ENCODE measurements at places on chromosomes 13 and 19. TPM values are rescaled to one million over a fixed set of nuclear protein-coding genes. Genes with fewer than 3 reads are reported as not detected.

ZNF491 gene
- total RNA-seq: 4.6 TPM

DNA sequence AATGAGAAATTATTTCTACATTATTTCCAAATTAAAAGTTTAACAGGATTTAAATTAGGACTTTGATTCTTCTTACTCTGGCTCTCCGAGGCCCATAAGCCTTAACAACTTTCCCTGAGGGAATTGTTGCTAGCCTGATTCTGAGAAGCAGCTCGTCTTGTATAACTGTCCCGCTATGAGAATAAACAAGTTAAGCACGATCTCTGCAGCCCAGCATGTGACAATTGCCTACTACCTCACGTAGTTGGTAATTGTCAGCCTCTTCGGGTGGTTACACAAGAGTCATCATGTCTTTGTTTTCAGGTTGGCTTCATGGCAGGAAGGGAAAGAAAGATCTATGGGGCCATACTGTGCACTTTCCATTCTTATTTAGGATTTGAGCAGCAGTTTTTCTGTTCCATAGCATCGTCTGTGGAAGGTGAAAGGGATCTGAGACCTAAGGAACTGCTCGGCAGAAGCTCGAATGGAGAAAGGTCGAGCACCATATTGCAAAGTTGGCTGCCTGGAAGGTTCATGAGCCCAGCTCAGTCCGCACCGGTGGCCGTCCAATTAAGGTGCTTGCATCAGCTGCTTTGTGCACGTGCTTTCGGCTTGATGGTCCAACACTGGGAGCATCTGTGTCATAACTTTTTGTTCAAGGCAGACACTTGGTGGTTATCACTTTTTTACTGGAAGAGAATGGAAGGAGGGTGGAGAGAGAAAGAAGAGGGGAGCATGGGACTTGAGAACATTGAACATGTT, 1.8 kb upstream of the STARD13 start:
- DNase-seq: no peak

DNA sequence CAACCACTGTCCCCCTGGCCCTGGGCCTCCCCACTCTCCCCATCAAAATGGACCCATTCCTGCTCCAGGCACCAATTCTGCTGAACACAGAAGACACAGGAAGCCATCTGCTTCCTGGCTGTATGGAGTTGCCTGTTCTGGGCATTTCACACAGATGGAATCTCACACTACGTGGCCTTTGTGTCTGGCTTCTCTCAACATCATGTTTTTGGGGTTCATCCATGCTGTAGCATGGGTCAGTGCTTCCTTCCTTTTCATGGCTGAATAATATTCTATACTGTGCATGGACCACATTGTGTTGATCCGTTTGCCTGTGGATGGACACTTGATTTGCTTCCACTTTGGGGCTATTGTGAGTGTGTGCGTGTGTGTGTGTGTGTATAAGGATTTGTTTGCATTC, 15.0 kb upstream of the KLF2 start:
- no peak for DNase-seq

DNA sequence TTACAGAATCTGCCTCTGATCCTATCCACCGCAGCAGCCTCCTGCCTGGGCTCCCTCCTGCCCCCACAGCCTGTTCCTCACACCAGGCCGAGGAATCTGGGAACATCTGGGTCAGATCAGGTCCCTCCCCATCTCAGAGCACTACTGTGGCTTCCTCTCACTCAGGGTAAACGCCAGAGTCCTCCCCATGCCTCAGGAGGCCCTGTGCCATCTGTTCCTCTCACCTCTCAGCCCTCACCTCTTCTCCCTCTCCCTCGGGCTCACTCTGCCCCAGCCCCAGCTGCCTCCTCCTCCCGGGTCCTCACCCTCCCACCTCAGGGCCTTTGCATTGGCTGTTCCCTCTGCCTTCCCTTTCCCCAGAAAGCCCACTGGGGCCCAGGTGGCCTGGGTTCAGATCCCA, 18.2 kb downstream of the FCGBP start:
- DNase-seq: no peak

- no peak for DNase-seq
Measured at GRCh38 chr19:23884363-23884762, 30.3 kb upstream of the ZNF726 start.

- no peak for DNase-seq
Measured at GRCh38 chr13:110132225-110132982, 174.6 kb downstream of the COL4A1 start.

DNA sequence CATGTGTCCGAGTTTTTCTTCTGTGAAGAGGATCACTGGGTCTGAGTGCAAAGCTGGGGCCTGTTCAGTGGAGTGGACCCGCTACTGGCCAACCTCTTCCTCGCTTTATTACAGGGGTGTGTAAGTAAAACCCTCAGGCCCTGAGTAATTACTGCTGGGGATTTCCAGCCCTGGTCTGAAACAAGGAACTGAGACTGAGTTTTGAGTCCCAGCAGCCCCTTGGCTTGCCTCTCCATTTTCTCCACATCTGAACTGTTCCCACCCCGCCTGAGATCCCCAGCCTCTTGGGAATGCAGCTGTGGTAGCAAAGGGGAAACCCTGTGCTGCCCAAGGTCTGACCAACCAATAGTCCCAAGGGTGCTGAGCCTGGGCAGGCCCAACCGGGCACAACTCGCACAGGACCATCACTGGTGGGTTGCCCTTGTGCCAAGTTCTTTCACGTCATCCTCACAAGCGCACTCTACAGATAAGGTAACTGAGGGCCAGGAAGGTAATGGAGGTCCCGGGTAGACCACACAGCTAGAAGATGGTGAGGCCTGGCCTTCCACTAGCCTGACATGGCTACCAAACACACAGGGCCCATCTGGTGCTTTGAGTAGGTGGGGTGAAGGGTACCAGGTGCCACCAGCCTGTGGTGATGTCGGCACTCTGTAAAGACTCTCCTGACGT, 13.7 kb upstream of the SLC35E1 start:
- DNase-seq: no peak

- DNase-seq: no peak
Measured at GRCh38 chr13:46728777-46729176, 68.2 kb downstream of the ESD start.

- DNase-seq: no peak
Measured at GRCh38 chr19:41897181-41897580, 14.2 kb downstream of the ARHGEF1 start.

HIPK4 gene
- total RNA-seq: not detected

DNA sequence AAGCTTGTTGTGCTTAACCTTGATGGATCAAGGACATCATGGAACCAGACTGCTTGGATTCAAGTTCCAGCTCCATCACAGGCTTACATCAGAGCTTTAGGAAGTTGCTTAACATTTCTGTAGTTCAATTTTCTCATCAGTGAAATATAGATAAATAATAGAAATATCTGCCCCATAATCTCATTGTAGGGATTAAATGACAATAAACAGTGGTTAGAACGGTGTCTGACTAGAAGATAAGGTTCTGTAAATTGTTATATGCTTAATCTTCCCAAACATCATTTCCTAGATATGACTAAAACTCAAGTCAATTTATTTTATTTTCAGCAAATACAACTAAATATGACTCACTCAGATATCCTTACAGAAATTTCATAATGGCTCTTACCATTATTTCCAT, 83.5 kb downstream of the SLITRK1 start:
- DNase-seq: no peak

- DNase-seq: no peak
Measured at GRCh38 chr19:35986664-35987570, 8.1 kb upstream of the SDHAF1 start.

ZNF726 gene
- 3.1 TPM for total RNA-seq

DNA sequence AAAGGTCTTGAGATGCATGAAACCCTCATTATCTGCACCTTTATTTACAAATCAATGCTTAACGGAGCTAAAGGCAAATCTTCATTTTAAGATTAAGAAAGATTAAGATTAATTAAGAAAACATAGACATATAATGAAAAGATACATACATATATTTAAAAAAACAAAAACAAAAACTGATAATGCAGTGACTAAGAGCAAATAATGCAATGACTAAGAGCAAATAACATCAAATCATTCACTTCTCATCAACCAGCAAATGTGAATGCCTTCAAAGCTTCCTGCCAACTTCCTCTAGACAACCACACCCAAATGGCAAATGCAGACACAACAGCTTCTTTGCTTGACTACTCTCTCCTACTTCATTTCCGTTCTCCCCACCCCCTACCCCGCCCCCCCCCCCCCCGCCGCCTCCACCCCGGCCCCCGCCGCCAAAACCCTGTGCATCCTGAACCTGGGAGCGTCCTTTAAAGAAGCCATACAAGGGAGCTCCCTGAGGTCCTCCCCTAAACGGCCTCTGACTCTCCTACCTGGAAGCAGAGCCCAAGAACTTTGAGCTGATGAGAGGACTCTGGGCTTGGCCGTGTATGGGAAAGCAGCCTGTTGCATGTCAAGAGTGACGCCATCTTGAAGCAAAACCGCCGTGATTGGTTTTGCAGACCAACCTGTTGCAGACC, 24.5 kb downstream of the TEX101 start:
- DNase-seq: no peak

VSTM1 gene
- not detected for total RNA-seq

DNA sequence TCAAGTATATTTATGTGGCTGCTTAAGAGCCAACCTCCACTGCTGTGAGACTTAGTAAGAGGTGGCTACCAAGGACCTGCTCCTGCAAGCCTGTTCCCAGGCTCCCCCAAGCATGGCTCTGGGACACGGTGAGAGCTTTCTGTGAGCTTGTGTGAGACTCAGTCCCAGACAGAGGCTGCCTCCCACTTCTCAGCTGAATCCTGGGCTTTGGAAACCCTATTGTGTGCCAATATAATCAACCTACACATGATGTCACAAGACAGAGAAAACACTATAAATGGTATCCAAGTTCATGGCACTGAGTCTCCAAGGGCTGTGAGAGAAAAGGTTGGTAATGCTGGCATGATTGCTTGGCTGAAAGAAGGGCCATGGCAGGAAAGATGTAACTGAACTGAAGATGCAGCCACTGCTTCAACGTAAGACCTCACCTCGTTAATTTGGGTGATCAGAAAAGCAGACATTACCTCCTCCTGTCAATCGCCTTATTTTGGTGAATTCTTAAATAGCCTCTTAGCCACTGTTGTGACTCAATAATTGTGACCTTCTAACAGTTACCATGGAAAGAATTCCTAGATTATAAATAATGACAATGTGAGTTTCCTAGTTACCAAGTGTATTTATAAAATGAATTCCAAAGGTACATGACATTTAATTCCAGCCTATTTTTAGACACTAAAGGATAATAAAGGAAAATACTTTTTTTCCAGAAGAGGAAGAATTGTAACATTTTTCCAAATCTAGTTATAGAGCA, 332.0 kb downstream of the IRS2 start:
- DNase-seq: no peak

DNA sequence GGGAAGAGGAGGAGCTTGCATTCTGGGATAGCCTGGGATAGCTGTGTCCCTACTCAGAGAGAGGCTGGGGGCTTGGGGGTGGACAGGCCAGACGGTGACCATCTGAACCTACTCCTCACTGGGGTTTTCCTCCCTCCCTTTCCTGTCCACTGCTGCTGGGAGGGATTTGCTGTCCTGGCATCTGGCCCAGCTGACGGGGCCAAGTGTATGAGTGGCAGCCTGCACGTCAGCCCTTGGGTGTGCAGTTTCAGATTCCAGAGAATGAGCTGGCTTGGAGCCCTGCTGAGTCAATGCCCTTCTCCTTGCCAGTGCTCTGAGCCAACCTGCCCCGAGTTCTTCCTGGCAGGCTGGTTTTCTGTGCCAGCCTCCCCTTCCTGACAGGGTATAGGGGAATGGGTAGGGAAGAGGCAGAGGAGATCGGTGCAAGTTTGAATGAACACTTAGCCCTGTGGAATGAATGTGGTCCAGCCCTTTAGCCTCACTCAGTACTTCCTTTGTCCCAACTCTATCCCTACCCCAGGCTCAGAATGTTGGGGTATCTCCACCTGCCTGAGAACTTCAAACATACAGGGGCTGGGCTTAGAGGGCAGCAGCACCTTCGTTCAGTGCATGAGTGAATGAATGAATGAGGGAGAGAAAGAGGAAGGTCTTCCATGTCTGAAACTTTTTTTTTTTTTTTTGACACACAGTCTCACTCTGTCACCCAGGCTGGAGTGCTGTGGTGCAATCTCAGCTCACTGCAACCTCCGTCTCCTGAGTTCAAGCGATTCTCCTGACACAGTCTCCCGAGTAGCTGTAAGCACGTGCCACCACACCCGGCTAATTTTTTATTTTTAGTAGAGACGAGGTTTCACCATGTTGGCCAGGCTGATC, 1.8 kb upstream of the ANGPTL4 start:
- DNase-seq: peak; percentile 95

GRCh38 chr19:10796653-10797052, 39.4 kb downstream of the TMED1 start:
- no peak for DNase-seq

GRCh38 chr13:91162180-91162579, 185.3 kb upstream of the MIR17HG start:
- no peak for DNase-seq

GRCh38 chr13:99540530-99540929, 39.3 kb downstream of the TM9SF2 start:
- no peak for DNase-seq

- DNase-seq: no peak
Measured at GRCh38 chr13:101417043-101417406, 717 bp upstream of the NALCN start.

DNA sequence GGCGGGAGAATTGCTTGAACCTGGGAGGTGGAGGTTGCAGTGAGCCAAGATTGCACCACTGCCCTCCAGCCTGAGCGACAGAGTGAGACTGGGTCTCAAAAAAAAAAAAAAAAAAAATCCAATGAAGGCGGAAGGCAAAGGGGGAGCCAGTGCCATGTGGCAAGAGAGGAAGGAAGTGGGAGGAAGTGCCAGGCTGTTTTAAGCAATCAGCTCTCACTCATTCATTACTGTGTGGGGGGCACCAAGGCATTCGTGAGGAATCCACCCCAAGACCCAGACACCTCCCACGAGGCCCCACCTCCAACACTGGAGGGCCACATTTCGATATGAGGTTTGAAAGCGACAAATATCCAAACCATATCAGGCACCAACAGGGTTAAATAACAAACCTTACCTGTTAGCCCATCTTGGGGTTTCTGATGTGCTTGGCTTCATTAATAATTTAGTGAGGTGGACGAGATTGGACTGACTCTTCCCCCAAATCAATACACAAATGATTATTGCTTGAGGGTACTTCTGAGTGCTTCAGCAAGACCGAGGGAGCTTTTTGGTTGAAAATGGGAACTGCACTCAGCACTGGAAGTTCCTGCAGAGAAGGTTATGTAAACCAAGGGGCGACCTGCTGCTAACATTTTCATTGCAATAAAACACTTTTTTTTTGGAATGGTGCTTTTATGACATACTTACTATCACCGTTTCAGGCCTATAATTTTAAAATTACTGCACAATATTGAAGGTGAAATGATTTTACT, 7.5 kb upstream of the LRP3 start:
- DNase-seq: no peak

Data from kidney epithelial cell (primary cell).